ENCODE measurements at places on chromosomes 11 and 22. TPM values are rescaled to one million over a fixed set of nuclear protein-coding genes. Genes with fewer than 3 reads are reported as not detected.

Gene HBB
- 0.53 TPM for polyA plus RNA-seq

Gene ART5
- not detected for polyA plus RNA-seq

Gene ZP1
- 0.06 TPM for polyA plus RNA-seq

Gene LRRC4C
- 0.12 TPM for polyA plus RNA-seq

Gene MMP27
- 0.07 TPM for polyA plus RNA-seq

Gene PLCB3
- polyA plus RNA-seq = 24.6 TPM

Gene GRIK4
- 0.12 TPM for polyA plus RNA-seq

Gene FXYD2
- polyA plus RNA-seq = 0.75 TPM

Gene CRYBB2
- 0.49 TPM for polyA plus RNA-seq

Gene NXPE4
- polyA plus RNA-seq = 0.01 TPM

Gene SPI1
- polyA plus RNA-seq = 6.8 TPM

Gene MUC15
- 19.1 TPM for polyA plus RNA-seq

Gene ABCC8
- polyA plus RNA-seq = 0.10 TPM

Gene OSBPL5
- 10.4 TPM for polyA plus RNA-seq

Gene MRGPRE
- polyA plus RNA-seq = not detected

Gene GRM5
- 0.02 TPM for polyA plus RNA-seq

Gene OR5M10
- not detected for polyA plus RNA-seq

Gene GGTLC2
- not detected for polyA plus RNA-seq

Gene OR2AG1
- polyA plus RNA-seq = not detected

Gene SMDT1
- 111 TPM for polyA plus RNA-seq

Gene CABP4
- 0.39 TPM for polyA plus RNA-seq

Gene OR1S2
- polyA plus RNA-seq = not detected

Gene SLC35F2
- polyA plus RNA-seq = 9.3 TPM

Gene PRG3
- polyA plus RNA-seq = not detected

Gene MS4A12
- not detected for polyA plus RNA-seq

Gene OR4X1
- polyA plus RNA-seq = not detected

Gene TSPO
- 660 TPM for polyA plus RNA-seq

Measured in esophagus (tissue), 2 donors.